Stimulated activated CD4-positive, alpha-beta T cell treated with anti-CD3 and anti-CD28 coated beads, Interleukin-1b, Interleukin-23, amount 100 ng/mL, for 1 hour (primary cell): ENCODE measurements at places on chromosomes 11 and 22.

DNA sequence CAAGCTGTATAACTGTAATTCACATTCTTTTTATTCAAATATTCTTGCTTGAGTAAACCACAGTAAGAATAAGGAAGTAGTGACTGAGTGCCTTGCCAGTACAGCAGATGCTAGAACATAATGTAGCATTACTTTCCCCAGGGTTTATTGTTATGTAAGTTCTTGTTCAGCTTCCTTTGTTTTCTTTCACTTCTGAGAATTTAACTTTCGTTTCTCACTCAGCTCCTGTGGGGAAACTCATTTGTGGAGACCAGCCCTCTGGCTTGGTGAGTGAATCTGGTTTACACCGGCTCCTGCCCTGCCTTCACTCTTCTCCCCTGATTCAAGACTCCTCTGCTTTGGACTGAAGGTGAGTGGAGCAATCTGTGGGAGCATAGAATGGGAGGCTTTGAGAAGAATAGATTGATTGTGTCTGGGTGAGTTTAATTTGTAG is at the start of gene TRIM22:
Gene TRIM22 (plus strand): TSS at position 240 of the 433 bp plus-strand sequence. CDS start 6,443 bp downstream, outside the sequence.
- DNase-seq = no peak

DNA sequence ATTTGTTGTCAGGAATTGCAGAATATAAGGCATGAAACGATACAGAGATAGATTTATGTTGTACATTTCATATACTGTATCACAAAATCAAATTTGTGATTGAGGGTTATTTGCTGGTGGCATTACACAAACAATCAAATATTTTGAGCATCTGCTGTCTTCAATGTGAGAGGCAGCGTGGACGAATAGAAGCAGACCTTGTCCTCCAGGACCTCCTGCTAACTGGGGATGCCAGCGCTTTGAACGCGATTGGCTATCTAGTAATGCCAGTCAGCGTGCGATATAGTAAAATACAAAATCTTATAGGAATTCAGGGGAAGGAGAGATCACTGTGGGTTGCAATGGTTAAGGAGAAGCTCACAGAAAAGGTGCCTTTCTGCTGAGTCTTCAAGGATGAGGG is 631 bp upstream of the SNX19 start:
- DNase-seq = no peak

GRCh38 chr11:334264-334994 is 13.8 kb upstream of the IFITM3 start:
- DNase-seq = no peak

GRCh38 chr11:13781153-13781552 is 112.7 kb downstream of the FAR1 start:
- DNase-seq = no peak

DNA sequence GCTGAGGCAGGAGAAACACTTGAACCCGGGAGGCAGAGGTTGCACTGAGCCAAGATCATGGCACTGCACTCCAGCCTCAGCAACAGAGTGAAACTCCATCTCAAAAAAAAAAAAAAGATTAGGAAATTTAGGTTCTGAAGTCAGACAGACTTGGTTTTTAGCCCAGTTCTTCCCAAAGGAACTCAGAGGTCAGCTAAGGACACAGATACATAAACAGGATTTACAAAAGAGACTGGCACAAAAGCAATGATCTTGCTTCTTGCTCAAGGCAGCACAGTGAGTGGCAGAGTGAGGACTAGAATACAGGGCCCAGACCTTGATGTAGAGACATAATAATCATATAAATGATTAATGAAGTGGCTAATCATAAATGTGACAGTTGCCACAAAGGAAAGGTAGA is 25.4 kb upstream of the RRAS2 start:
- DNase-seq = no peak

DNA sequence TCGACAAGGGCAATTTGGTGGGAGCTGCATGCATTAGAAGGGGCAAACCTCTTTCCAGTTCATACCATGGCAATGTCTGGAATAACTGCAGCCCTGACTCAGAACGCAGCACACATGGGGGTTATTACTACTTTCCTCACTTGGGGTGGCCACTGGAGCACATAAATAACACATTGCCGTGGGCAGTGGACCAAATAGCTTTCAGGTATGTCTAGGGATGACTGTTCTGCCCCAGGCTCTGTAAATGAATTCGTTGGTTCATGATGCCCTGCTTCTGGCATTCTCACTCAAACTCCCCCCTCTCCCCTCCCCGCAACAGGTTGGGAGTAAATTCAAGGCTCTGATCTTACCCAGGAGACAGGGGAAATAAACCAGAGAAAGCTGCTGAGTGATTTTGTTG is 238.0 kb upstream of the PLET1 start:
- no peak for DNase-seq

- DNase-seq = no peak
Measured at GRCh38 chr22:50031189-50032091, 18.9 kb upstream of the IL17REL start.

DNA sequence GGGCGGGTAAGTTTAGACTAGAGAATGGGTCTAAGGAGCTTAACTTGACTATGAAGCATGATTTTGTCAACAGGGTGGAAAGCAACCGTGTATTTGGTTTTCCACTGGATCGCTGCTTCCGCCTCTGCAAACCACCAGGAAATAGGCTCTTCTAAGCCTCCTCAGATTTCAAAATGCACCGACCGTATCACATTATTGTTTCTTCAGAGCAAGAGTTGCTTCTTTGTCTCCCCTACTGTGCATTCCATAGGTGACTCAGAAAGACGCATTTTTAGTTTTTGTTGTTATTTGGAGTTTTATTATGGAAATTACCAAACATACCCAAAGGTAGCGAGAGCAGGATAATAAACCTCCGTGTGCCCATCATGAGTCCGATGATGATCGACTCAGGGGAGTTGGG is 64.3 kb upstream of the RASD2 start:
- DNase-seq = no peak

DNA sequence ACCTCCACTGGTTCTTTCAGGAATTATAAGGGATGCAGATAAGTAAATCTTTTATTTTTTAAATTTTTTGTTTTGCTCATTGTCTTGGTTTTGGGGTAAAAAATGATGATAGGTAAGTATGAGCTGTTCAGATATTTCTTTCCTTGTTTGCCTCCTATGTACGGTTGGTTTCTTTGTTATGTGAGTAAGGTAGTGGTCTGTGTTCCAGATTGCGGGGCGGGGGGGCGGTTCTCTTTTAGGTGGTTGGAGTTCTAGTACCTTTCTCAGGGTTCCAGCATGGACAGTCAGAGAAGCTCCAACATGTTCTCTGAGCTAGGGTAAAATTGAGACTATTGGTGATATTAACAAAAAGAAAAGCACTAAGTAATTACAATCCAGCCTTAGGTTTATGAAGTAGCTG is 2.4 kb downstream of the CTNND1 start:
- DNase-seq = no peak

- DNase-seq = no peak
Measured at GRCh38 chr11:59689015-59689414, 20.2 kb upstream of the PATL1 start.

GRCh38 chr22:33051960-33052839 is 6.0 kb downstream of the SYN3 start:
- DNase-seq = no peak

- DNase-seq = no peak
Measured at GRCh38 chr11:40104941-40105550, 1354.4 kb downstream of the LRRC4C start.

DNA sequence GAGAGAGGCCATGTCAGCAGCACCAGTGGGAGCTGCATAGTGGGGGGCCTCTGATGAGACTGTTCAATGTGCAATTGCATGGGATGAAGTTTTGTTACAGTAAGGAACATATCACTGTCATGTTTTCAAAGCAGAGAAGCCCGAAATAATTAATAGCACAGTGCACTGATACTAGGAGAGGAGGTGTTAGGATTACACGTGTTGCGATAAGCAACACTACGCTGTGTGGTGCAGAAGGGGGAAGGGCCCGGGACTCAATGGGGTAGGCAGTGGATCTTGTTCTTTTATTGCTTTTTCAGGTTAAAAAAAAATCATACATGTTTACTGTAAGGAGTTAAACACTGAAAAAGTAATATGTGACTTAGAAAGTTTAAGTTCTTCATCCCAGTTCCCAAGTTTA is 29.2 kb downstream of the TCIRG1 start:
- no peak for DNase-seq

DNA sequence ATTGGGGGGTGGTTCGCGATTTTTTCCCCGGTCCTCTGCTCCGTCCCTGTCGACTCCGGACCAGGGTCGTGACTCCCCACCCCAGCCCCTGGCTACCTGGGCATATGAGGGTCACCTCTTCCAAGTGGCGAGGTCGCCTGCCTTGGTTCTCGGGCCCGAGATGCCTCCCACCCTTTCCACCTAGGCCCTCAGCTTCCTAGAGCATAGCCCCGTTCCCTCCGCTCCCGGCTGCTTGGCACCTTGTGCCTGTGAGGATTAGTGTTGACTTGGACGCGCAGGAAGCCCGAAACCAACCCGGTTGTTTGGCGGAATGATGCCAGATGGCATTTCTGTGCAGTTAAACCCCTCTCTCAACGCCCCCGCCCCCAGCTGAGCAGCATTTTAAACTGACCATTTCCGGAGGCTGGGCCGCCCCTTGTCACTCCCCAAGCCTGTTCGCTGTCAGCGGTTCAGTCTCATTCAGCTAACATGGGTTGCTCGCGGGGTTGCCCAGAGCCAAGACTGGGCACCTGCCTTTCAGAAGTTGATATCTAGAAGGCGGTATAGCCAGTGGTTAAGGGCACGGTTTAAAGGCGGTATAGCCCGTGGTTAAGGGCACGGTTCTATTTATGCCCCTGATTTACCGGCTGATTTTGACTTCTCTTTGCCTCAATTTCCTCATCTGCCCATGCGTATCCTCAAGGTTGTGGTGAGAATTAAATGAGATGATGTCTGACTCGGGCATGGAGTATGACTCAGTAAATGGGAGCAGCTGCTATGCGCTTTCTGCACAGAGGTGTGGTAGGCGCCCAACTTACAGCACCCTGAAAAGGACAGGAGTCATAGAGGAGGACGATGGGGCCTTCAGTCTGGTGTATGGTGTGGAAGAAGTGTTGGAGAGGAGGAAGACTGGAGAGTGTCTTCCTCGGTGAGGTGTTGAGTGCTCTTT is 639 bp downstream of the INCENP start:
- no peak for DNase-seq

DNA sequence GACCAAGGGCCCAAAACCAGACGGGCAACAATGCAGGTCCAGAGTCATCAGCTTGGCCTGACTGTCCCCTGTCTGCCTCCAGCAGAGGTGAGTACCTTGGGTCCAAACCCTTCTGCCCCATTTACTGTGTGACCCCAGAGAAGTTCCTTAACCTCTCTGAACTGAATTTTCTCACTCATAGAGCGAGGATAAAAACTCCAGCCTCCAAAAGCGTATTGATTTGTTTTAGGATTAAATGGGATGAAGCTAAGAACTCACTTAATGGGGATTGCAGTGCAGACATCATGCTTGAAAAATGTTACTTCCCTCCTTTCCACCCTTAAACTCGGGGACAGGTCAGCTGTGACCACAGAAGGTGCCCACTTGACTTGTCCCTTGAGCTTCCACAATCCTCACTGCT is 22.6 kb downstream of the IGLL1 start:
- DNase-seq = no peak

- DNase-seq = no peak
Measured at GRCh38 chr11:128291835-128292234, 295.5 kb downstream of the ETS1 start.

GRCh38 chr22:31652088-31652487 is 9.9 kb downstream of the PISD start:
- DNase-seq = no peak

- no peak for DNase-seq
Measured at GRCh38 chr11:46808799-46809431, 37.2 kb downstream of the CKAP5 start.

DNA sequence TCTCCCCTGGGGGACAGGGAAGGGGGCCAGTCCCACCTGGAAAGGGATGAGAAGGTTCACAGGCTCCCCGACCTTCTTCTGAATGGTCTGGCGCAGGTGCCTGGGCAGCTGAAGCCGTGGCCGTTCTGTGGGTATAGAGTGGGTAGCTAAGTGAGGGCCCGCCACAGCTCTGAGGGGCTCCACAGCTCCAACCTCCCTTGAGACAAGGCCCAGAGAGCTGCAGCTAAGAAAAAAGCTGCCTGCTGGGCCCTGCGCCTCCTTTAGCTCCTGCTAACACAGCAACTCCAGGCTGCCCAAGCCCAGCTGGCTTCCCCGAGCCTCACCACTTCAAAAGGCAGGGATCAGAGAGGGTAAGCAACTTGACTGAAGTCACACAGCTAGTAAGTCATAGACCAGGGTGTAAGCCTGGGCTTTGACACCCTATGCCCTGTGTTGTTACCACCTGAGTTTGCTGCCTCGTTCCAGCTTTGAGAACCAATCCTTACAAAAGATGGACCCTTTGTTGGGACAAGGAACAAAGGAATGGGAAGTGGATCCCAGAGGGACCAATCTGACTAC is 18.5 kb downstream of the MYBPC3 start:
- DNase-seq = no peak

DNA sequence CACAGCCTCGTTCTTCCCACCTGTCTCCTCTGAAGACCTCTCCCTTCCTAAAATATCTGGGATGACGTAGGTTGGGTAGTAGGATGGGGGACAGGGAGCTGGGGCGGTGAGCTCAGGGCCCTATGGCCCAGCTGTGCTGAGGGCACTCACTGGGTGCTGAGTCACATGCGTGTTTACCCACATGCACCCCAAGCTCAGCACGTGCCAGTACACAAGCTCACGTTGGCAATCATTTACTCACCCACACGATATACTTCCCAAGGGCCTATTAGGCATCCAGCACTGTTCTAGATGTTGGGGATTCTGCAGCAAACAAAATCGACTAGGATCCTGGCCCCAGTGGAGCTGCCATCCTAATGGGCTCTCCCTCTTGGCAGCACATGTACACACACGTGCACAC is 28.7 kb downstream of the ARAP1 start:
- DNase-seq = no peak

- DNase-seq = no peak
Measured at GRCh38 chr11:33864479-33864878, 27.4 kb downstream of the LMO2 start.

DNA sequence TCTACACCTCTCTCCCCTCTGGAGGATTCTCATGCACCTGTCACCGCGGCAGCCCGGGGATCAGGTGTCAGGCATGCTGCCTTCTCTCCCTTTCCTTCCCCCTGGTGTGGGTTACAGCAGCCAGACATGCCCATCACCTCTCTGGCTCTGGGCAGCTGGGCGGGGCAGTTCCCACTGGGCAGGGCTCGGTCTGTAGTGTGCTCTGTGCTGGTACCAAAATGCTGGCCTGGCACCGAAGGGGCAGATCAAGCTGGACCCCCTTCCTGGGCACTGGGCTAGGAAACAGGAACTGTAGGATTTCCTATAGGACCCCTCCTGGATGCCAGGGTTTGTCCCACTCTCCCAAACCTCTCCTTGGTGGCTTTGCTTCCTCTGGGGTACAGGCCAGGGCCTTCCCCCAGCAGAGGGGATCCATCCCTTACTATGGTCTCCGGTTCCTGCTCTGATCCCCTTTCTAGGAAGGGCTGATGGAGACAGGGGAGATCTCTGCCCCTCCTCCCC is 821 bp downstream of the GAL3ST1 start:
- no peak for DNase-seq

GRCh38 chr22:48581205-48581766 is 1246.4 kb downstream of the BRD1 start:
- DNase-seq = no peak

GRCh38 chr22:19290400-19291217 is 910 bp downstream of the CLTCL1 start:
- DNase-seq = no peak
